ENCODE measurements at places on chromosomes 5 and 9.

DNA sequence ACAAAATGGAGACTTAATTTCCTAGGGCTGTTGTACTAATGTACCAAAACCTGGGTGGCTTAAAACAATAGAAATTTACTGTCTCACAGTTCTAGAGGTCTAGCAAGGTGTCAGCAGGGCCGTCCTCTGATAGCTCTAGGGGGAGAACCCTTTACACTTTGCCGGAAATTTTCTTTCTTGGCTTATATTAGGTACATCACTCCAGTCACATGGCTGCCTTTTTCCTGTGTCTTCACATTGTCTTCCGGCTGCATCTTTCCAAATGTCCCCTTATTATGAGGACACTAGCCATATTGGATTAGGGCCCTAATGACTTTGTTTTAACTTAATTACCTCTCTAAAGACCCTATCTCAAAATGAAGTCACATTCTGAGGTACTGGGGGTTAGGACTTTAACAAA is 5.8 kb downstream of the UHRF2 start:
- no peak for DNase-seq

DNA sequence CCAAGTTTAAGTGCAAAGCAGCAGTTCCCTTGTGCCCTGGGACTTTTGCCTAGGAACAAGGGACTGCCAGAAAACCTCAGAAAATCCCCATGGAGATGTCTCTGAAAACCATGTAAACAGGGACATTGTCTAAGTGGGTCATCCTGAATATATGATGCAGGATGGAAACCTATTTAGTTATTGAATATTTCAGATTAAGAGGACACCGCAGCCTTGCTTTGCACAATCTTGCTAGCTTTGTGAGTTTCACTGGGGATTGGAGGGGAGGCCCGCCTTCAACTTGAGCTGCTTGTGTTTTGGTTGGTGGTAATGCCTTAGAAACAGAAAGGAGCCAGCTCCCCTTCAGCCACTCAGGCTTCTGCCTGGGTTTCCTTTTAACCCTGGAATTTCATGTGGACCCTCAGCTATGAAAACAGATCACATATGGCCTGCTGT is 112.8 kb downstream of the C9orf152 start:
- DNase-seq, result no peak

DNA sequence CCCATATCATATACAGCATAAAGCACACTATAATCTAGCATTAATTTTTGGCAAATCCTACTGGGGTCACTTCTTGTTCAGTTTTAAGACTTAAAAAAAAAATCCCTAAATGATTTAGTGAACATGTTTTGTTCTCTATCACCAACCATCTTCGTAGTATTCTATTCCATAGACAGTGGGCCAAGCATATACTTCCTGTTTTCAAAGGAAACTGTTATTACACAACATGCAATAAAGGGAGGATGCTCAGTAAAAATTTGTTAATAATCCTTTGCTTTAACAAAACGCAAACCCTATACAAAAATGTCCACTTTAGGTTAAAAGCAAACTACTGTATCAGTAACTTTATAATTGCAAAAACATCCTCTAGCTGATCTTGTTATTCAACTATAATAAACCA is 13.0 kb downstream of the CCNH start:
- no peak for DNase-seq

DNA sequence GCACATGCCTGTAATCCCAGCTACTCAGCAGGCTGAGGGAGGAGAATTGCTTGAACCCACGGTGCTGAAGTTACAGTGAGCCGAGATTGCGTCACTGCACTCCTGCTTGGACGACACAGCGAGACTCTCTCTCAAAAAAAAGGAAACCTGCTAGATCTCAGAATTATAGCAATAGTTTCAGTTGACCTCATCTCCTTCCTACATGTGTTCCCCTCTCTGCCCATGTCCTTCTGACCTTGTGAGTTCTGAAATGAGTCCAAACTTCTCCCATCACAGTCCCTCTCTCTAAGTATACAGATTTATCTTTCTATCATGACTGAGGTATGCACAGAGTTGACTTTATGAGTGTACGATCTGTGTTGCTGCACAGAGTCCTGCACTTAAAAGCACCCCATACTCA is 44.6 kb upstream of the SHOC1 start:
- no peak for DNase-seq

DNA sequence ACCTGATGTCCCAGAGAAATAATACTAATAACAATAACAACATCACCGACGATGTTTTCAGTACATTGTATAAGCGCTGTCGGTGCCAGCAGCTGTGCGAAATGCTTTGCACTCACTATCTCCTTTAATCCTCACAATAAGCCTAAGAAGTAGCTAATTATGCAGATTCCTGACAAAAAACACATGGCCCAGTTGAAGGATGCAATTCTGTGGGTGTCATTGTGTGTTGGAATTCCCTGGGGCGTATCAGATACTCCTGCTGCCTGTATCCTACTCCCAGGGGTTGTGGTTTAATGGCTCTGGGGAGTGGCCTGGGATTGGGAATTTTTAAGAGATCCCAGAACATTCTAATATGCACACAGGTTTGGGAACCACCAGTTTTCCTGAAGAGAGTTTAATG is 154.0 kb downstream of the RGS3 start:
- DNase-seq, result no peak

DNA sequence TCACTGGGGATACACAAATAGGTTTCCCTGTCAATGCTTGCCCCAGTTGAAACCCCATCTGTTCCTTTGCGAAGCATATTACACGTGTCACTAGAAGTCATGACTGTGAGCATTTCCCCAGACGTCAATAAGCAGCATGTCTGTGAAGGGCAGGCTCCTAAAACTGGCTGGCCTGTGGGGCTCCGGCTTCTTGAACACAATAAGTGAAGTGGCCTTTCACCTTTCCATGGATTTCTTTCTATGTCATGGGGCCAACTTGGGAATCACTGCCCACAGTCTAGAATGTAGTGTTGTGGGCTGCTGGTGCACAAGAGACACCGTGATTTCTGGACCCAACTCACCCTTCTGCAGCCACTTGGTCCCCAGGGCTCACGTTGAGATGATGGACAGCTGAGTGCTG is 60.4 kb upstream of the CTSL start:
- DNase-seq, result no peak

DNA sequence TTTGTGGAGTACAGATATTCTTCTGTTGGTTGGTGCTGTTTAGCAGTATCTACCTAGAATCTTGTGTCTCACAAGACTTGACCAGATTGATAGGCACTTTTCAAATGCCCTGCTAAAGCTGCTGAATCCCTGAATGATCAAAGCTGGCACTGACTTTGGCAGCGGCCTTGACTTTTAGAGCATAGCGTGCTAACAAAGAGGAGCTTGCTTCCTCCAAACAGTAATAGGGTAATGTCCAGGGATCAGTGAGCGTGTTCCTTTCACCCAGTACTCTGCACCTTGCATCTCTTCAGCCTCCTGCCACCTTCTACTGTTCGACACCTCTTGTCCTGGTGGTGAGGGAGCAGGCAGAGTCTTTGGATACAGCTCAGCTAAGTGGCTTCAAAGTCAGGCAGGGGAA is 100.8 kb downstream of the IQGAP2 start:
- no peak for DNase-seq

GRCh38 chr5:57276353-57276752 is 102.5 kb downstream of the GPBP1 start:
- DNase-seq, result no peak

GRCh38 chr5:42645138-42645537 is 111.5 kb upstream of the CCDC152 start:
- DNase-seq, result no peak

DNA sequence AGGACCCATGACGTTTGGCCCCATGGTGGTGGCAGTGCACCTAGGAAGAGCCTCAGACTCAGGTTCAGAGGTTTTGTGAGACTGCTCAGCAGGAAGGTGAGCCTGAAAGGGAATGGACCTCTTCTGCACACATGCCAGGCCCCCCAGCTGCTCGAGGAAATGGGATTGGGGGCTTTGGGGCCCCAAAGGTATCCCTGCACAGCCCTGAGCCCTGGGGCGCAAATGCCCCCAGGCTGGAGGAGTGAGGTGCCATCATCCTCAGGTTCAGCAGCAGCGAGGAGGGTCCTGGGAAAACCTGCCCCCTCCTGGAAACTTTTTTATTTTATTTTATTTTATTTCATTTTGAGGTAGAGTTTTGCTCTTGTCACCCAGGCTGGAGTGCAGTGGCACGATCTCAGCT is 171.8 kb upstream of the MVB12B start:
- DNase-seq, result no peak

DNA sequence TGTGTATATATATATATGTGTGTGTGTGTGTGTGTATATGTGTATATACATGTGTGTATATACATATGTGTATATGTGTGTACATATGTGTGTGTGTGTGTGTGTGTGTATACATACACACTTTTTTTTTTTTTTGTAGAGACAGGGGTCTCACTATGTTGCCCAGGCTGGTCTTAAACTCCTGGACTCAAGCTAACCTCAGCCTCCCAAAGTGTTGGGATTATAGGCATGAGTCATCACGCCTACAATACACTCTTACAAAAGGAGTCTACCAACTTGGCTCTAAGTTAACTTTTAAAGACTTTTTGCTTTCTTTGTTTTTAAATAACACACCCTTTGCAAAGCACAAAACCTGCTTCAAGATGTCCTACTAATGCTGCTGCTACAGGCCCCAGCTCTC is 2.1 kb downstream of the C9orf78 start:
- no peak for DNase-seq

DNA sequence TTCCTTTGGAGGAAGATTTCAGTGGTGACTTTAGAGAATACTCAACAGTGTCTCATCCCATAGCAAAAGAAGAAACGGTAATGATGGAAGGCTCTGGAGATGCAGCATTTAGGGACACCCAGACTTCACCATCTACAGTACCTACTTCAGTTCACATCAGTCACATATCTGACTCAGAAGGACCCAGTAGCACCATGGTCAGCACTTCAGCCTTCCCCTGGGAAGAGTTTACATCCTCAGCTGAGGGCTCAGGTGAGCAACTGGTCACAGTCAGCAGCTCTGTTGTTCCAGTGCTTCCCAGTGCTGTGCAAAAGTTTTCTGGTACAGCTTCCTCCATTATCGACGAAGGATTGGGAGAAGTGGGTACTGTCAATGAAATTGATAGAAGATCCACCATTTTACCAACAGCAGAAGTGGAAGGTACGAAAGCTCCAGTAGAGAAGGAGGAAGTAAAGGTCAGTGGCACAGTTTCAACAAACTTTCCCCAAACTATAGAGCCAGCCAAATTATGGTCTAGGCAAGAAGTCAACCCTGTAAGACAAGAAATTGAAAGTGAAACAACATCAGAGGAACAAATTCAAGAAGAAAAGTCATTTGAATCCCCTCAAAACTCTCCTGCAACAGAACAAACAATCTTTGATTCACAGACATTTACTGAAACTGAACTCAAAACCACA is 67.4 kb downstream of the VCAN start:
- no peak for DNase-seq

DNA sequence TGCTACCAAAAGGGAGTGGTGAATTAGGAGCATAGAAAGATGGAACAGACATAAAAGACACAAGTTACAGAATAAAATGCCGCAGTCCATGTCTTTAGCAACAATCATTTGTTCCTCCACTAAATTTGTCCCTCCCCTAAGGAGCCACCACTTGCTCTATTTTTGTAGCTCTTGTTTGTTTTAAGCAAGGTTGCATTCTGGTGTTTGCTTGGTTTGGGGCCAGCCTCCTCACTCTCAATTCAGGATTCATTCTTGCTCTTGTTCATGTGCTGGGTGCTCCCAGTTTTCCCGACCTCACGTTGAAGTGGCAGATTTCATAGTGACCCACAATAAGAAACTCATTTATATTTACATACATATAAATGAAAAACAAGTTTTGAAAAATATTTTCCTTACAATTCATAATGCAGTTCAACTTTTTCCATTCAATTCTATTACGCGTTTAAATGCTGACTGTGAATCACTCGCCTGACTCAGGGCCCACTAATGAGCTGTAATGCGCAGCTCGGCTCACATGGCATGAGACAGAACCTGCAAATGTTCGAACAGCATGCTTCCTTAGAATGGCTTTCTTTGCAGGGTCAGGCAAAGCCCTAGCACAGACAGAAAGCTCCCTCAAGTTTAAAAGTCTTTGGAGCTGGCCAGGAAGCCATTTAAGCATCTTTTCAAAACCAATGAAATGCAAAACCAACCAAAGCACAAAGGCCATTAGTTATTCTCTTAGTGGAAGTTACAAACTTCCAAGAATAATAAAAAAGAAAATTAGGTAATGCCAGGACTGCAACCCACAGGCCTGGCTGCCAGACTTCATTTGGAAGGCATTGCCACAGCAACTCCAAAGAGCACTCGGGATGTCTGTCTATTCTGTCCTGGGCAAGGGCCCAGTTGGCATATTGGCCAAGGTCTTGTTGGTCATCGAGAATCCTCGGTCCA is 41.7 kb downstream of the RETREG1 start:
- no peak for DNase-seq

- no peak for DNase-seq
Observed at GRCh38 chr9:121503444-121503843, 3.8 kb upstream of the GGTA1 start.

- no peak for DNase-seq
Observed at GRCh38 chr5:124746916-124747790, 714 bp upstream of the ZNF608 start.

- DNase-seq, result no peak
Observed at GRCh38 chr5:179201986-179202385, 141.8 kb downstream of the ZNF354C start.

DNA sequence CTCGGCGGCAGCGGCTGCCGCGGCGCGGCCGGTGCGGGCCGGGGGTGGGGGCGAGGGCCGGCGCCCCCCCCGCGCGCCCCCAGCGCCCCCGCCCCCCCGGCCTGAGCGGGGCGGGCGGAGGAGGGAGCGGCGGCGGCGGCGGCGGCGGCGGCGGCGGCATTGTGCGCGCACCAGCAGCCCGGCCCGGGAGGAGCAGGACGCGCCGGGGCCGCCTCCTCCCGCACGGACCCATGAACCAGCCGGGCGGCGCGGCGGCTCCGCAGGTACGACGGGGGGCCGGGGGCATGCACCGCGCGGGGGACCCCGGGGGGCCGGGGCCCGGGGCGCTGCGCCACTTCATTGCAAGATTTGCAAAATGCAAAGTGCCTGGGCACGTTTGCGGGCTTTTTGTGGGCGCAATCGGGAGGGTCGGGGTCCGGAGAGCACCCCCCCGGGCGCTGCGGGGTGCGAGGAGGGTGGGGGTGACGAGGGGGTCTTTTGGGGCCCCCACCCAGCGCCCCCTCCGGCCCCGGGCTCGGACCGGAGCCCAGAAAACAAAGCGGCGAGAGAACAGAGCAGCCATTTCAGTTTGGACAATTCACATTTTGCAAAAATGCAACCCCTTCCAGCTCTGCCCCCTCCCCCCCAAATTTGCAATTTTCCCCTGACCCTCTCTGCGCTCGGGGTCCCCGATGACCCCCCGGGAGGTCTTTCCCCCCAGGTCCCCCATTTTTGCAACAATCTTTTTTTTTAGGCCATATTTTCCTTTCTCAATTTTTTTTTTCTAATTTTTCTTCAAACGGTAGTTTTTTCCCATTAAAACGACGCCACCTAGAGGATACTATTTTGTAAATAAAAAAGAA is at the start of gene ZNF618:
Gene ZNF618, plus strand, starts transcription at position 159 of the 842 bp plus-strand sequence. Its CDS starts 72 bp downstream, at position 231.
- peak; percentile 51 for DNase-seq

All from hematopoietic multipotent progenitor cell treated with erythropoietin and hydrocortisone succinate and interleukin-3 and kit ligand, for 15 days (in vitro differentiated cells).